ENCODE measurements at places on chromosomes 6 and 20.

GRCh38 chr6:169230946-169231789 is 22.5 kb downstream of the THBS2 start:
- DNase-seq, result peak; percentile 81

DNA sequence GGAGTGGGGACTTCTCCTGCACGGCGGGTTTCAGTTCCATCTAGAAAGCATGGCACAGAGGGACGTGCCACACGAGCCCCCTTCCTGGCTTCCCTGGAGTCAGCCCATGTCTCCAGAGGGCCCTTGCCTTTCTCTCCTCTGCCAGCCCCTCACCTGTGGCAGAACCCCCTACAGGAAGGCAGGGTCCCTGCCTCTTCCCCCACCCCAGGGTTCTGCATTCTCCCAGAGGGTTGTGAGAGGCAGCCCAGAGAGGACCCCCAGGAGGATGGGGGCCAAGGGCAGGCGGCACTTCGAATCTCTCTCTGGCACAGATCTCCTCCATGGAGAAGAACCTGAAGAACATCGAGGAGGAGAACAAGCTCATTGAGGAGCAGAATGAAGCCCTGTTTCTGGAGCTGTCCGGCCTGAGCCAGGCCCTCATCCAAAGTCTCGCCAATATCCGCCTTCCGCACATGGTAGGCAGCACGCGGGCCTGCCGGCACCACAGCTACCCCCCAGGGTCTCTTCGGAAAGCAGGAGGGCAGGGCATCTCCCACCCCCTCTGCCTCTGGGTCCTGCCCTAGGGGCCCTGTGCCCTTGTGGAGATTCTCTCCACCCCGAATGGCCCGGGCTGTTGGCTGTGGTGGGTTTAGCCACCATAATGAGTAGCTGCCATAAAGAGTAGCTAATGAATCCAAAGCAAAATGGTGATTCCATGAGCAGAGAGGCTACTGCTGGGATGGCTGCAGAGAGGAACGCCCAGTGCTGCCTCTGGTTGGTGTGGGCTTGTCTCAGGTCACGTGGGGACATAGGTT is 15.9 kb upstream of the PCMTD2 start:
- DNase-seq, result peak; percentile 71

GRCh38 chr6:33620158-33620855 is 815 bp upstream of the ITPR3 start:
- DNase-seq, result no peak

GRCh38 chr20:53829724-53830521 is 236.3 kb upstream of the ZNF217 start:
- no peak for DNase-seq
